Fibroblast of the aortic adventitia (primary cell): ENCODE measurements at places on chromosomes 2 and 18.

- no peak for DNase-seq
Observed at GRCh38 chr2:111113838-111114237, 6.9 kb upstream of the BCL2L11 start.

DNA sequence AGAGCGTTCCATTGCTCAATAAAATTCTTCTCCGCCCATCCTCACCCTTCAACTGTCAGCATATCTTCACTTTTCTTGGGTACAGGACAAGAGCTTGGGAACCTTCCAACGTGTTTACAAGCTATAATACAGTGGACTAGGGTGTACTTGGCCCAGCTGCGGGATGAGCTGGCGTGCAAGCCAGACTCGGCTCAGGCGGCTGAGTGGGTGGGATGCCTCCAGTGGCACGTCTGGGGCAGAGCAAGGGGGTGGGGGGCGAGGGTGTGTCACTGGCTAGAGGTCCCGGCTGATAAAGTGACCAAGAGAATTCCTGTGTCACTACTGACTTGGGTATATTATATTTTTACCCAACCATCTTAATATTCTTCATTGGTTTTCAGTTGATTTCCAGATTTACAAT is 179.7 kb downstream of the EVA1A start:
- no peak for DNase-seq

- no peak for DNase-seq
Observed at GRCh38 chr2:15737314-15738224, 145.9 kb downstream of the DDX1 start.

GRCh38 chr2:191481305-191482070 is 196.4 kb upstream of the NABP1 start:
- peak; percentile 56 for DNase-seq

DNA sequence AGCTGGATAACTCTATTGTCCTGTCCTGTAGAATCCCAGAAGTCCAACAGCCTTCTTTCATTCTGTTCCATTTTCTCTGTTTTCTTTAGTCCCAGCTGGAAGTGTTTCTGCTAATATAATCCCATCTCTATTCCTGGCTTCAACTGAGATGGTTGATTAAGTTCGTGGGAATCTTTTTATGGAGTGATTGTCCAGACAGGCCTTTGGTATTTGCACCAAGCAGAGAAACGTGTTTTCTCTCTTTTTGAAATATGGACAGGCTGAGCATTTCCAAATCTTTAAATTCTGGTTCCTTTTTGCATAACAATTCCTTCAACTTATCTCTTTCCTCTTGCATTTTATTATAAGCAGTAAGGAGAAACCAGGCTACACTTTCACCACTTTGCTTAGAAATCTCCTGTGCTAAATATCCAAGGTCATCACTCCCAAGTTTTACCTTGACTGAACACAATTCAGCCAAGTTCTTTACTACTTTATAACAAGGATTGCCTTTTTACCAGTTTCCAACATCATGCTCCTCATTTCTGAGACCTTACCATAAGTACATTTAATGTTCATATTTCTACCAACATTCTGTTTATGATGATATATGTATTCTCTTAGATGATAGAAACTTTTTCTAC is 108.8 kb downstream of the ZFP36L2 start:
- peak; percentile 59 for DNase-seq

DNA sequence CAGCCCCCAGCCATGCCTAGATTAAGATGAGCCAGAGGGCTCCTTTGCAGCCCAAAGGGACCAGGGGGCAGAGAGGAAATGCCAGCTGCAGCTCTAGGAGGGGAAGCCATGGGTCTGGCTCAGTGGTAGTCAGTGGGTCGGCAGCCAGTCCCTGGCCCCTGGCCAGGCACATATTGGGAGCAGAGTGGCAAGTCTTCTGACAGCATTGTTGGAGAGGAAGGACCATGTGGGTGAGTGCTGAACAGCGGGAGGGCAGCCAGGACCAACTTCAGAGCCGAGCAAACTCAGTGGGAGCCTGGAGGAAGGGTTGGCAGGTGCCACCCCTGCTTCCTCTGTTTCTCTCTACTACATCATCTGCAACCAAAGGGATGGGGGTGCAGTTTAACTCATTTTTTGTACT is 140.5 kb upstream of the PELI1 start:
- no peak for DNase-seq

- no peak for DNase-seq
Observed at GRCh38 chr18:44743631-44744030, 62.9 kb downstream of the SETBP1 start.

DNA sequence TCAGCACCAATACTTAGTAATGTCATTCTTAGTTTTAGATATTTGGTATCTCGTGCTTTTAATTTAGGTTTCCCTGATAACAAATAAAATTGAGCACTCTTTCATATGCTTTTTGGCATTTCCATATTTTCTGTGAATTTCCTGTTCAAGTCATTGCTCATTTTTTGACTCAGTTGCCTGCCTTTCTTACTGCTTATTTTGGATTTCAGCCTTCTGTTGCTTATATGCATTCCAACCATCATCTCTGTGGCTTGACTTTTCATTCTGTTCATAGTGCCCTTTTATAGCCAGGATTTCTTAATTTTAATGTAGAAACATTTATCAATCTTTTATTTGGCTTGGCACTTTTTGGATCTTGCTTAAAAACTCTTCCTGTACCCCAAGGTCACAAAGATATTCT is 14.5 kb upstream of the KIF3C start:
- peak; percentile 85 for DNase-seq

DNA sequence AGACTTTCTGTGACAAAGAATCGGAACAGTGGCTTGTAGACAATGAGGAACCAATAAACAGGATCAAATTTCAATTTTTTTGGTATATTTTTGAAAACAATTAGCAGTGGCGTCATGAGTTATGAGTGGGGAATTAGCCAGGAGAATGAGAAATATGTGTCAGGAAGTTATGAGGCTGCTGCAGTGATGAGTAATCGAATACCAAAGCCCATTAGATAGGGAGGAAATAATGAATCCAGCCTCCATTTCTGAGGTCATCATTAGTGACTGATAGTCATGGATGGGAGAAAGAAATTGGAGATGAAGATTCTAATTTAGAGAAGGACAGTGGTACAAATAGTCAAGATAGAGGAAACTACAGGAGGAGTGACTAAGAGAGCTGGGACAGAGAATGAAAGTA is 673.1 kb upstream of the VRK2 start:
- peak; percentile 66 for DNase-seq

DNA sequence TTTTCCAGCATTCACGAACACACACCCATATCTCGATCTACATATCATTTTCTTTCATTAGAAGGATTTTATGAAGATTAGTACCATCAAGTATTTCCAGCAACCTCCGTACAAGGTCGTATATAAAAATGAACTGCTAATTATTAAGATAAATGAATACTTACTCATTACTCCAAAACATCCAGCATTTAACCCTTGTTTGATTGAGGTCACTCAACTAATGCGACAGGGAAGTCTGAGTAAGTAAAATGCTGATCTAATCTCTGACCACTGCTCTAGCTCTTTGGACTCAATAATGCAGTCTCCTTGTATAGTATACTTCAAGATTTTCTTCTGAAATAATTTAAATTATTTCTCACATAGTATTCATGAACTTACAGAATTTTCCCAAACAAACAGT is 2.0 kb downstream of the ABHD3 start:
- DNase-seq = no peak

GRCh38 chr2:39419282-39420223 is 17.5 kb downstream of the MAP4K3 start:
- peak; percentile 24 for DNase-seq

GRCh38 chr2:144836635-144837350 is 316.9 kb upstream of the ZEB2 start:
- peak; percentile 61 for DNase-seq

DNA sequence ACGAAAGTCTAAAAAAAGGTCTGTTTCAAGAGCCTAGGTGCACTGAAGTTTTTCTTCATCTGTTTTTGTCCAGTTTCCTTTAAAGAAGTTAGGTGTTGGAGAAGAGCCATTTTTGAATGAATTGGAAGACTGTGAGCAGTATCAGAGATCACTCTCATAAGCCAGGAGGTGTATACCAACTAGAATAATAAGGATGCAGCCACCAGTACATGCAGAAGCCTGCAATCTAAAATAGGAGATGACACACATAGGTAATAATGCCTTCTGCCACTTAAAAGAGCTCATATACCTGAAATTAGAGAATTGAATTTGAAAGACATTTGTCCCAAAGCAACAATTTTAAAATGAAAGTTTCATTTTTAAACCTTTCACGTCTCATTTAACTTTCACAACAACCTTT is 81.7 kb downstream of the RBMS1 start:
- DNase-seq = no peak

GRCh38 chr18:22164337-22165048 is 4.9 kb upstream of the GATA6 start:
- no peak for DNase-seq

- DNase-seq = no peak
Observed at GRCh38 chr2:50611351-50611871, 420.5 kb downstream of the NRXN1 start.

GRCh38 chr18:3538456-3538855 is 88.5 kb downstream of the TGIF1 start:
- DNase-seq = peak; percentile 78

DNA sequence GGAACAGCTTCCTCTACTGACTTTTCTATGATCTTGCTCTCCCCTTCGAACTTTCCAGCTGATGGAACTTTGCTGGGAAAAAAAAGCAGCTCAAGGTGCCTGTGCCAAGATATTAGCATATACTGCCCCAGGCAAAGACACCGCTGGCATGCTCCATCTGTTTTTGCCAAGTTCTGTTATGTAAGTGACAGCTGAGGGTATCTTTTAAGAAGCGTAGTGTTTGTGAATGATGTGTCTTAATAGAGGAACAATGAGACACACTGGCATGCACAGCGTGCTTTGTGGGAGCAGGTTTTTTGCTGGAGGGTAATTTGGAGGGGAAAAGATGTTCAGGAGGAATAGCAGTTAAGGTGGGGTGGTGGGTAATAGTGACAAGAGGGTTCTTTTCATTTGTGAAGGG is 47.8 kb downstream of the SLC4A3 start:
- DNase-seq = no peak

GRCh38 chr18:32542221-32542798 is 71.6 kb upstream of the GAREM1 start:
- DNase-seq = no peak

DNA sequence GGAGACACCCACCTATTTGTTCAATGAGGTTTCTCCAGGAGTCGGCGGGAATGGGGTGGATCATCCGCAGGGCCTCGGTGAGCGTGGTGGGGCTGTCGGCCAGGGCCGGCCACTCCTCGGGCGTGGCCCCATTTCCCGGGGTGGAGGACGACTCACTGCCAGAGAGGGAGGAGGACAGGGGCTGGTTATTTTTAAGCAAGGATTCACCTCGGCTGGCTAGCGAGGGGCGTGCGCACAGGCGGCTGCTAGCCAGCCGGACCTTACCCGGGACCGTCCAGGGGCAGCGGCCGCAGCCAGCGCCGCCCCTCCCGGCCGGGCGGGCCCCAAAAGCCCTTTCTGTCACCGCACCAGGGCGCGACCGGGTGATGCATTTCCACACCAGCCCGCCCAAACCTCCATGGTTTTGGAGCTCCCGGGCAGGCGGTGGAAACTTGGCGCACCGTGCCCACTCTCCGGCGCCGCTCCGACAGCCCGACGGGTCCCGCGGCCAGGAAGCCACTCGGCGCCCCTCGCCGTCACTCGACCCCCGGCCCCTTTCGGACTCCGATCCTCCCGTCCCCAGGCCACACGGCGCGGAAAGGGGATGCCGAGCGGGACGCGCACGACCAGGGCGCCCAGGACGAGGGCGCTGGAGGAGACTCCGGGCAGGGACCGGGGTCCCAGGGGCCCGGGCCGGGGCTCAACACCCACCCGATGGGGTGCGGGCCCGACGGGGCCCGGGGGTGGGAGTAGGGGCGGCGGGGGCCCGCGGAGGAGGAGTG is 57.1 kb downstream of the SNORC start:
- DNase-seq = peak; percentile 61

- no peak for DNase-seq
Observed at GRCh38 chr18:74154716-74155115, 6.4 kb downstream of the TIMM21 start.

DNA sequence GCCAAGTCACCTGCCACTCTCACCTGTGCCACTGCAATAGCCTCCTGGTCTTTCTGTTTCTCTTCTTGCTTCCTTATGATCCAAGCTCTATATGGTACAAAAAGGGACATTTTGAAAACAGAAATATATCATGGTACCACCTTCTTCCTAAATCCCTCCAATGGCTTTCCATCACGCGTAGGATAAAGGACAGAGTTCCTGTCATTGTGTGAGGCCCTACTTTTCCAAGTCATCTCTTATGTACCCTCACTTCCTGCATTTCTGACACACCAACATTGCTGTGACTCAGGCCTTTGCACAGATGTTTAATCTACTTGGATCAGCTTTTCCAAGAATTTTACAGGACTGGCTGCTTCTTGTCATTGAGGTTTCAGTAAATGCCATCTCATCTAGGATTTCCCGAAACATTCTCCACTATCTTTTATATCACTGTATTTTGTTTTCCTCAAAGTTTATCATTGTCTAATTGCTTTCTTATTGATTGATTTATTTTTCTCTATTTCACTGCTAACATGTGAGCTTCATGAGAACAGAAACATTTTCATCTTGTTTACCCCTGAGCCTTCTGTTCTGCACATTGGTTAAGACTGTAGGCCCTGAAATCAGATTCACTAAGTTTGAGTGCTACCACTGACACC is 426.1 kb upstream of the FANCL start:
- DNase-seq = no peak

- peak; percentile 39 for DNase-seq
Observed at GRCh38 chr18:62388855-62389760, 64.0 kb downstream of the TNFRSF11A start.

GRCh38 chr2:197453914-197454398 is 604 bp downstream of the COQ10B start:
- peak; percentile 94 for DNase-seq

DNA sequence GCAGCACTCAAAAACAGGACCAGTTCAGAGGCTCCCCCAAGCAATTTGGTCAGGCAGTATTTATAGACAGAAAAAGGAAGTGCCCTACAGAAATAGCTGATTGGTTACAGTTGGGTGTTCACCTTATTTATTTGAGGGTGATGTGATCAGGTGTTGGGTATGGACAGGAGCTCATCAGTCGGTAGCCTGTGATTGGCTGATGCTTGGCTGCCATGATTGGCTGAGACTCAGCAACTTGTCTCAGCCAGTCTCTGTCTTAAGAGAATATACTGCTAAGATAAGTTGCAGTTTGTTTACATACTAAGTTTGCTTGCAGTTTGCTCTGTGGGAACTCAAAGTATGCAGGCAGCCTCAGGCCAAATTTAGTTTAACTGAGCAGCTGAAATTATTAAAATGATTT is 9.4 kb downstream of the ABCG8 start:
- no peak for DNase-seq
